ENCODE measurements at places on chromosomes 16 and 17.

DNA sequence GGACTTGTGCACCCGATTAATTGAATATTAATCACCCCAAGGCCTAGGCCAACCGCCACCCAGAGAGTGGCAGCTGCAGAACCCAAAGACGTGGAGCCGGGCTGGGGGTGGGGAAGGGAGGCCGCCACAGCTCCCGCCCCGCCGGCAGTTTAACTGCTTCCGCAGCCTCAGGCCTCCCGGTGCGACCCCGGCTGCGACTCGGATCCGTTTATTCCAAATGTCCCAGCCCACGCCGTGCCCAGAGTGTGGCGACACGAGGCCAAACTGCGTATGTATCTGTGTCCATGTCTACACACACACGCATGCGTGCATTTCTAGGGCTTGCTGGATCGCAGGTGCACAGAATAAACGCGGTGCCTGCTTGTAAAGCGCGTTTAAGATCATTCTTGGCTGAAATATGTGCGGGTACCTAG, 802 bp upstream of the TOB1 start:
- DNase-seq: peak; percentile 80

GRCh38 chr17:2852729-2853282, 56.6 kb downstream of the RAP1GAP2 start:
- no peak for DNase-seq

- no peak for DNase-seq
These were observed 8.6 kb downstream of the MAPT start for GRCh38 chr17:45902892-45903346.

DNA sequence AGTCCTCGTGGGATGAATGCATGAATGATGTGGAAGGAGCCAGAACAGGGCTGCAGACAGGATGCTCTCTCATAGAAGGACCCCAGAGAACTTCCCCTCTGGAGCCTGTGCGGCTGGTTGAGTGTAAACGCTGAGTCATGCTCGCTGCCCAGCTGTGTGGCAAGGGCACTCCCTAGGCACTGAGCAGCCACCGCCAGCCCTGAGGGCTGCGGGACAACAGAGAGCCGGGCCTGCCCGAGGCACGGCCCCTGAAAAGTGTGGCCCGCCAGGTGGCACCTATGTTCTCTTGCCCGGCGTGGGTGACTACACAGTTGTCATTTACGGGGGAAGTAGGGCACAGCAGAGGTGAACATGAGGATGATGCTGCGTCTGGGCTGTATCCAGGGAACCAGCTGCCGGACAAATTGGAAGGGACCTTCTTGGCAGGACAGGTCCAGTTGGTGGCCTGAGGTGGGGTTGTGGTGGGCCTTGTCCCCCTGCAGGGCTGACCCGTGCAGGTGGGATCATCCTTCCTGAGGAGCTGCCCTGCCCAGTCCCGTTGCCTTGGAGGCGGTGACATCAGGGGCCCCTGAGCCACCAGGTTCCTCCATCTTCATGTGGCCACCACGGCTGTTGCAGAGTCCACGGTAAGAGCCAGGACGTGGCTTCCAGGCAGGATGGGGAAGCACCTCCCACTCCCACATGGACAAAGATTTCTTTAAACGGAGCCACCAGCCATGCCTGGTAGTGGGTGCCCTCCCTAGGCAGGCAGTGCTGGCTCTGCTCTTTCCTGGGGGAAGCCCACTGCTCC, 94.8 kb upstream of the CBX4 start:
- peak; percentile 57 for DNase-seq

DNA sequence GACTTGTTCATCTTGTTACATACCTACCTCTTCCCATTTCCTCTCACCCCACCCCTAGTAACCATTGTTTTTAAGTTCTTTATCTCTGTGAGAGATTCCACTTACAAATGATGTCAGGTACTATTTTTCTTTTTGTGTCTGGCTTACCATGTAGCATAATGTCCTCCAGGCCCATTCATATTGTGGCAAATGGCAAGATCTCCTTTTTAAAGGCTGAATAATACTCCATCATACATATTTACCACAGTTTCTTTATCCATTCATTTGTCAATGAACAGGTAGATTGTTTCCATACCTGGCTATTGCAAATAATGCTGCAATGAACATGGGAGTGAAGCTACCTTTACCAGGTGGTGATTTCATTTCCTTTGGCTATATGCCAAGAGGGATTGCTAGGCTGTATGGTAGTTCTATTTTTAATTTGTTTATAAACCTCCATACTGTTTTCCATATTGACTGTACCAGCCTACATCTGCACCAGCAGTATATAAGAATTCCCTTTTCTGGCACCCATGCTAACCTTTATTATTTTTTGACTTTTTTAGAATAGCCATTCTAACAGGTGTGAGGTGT, 53.9 kb downstream of the NSRP1 start:
- no peak for DNase-seq

GRCh38 chr17:73482251-73482716, 162.0 kb downstream of the SDK2 start:
- no peak for DNase-seq

- no peak for DNase-seq
These were observed 3.3 kb upstream of the LMF1 start for GRCh38 chr16:974001-974601.

DNA sequence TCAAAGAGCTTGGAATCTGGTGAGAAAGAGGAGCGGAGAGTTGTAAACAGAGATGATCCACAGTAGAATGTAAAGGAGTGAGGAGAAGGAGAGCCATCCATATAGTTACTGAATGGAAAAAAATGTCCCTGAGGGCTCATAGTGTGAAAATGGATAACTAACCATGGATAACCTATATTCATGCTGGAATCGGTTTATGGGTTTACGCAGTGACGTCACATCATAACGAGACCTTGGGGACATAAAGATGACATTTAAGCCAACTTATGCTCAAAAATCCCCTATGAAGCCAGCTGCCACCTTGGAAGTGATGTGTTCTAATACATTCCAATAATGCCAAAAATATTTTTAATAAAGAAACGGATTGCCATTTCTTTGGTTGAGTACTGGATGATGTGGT, 22.5 kb downstream of the IRX6 start:
- no peak for DNase-seq

- DNase-seq: no peak
These were observed 5.8 kb downstream of the MPRIP start for GRCh38 chr17:17048106-17048505.

- no peak for DNase-seq
These were observed 619 bp upstream of the TMEM92 start for GRCh38 chr17:50273654-50274040.

DNA sequence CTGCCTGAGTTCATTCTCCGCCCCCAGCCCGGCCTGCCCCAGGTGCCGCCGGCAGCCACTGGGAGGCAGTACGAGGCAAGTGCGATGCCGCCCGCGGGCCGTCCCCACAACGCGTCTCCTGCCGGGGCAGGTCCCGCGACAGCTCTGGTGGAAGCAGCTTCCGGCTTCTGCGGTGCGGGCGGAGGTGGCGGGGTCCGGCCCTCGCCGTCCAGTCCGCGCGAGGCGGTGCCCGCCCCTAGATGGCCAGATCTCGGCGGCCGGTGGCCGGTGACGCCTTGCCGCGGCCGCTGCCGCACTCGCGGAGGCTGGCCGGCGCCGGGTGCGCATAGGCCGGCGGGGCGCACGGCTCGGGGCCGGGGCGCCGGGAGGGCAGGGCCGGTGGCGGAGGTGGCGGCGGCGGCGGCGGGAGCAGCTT, 1.8 kb downstream of the GJD3 start:
- DNase-seq: peak; percentile 93

- no peak for DNase-seq
These were observed 204.7 kb upstream of the GOT2 start for GRCh38 chr16:58938811-58939210.

DNA sequence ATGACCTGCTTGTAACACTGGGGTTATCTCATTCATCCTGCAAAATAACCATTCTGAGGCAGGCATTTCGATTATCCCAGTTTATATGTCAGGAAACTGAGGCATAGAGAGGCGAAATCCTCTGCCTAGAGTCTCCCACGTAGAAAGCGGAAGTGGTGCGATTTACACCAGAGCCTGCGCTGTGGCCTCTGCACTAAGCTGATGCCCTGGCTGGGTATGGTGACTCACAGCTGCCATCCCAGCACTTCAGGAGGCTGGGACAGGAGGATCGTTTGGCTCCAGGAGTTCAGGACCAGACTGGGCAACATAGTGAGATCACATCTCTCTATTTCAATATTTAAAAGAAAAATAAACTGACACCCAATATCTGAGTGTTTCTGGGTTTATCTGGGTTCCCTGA, 59.3 kb upstream of the BCO1 start:
- no peak for DNase-seq

DNA sequence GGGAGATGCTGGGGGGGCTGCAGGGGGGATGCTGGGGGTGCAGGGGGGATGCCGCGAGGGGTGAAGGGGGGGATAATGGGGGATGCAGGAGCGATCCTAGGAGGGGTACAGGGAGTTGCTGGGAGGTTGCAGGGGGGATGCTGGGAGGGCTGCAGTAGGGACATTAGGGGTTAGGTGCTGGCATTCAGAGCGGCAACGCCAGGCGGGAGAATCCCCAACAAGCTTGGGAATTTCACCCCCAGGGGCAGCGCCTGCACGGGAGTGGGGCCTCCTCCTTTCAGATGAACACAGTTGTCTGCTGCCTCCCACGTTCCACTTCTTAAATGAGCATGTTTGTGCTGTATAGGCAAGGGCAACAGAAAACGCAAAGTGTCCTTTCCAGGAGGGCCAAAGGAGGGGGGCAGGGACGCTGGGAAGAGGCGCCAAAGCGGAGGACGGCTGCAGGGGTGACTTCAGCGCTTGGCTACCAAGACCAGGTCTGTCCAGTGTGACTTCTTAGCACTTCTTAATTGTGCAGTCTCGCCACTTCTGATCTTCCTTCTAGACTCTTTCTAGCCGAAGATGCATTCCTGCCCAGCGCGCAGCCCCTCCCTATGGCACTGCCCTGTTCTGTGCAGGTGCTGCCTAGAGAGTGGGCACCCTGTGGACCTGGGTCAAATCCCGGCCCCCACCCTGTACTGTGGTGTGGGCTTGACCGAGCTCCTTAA, 2.0 kb upstream of the SLC6A4 start:
- no peak for DNase-seq

DNA sequence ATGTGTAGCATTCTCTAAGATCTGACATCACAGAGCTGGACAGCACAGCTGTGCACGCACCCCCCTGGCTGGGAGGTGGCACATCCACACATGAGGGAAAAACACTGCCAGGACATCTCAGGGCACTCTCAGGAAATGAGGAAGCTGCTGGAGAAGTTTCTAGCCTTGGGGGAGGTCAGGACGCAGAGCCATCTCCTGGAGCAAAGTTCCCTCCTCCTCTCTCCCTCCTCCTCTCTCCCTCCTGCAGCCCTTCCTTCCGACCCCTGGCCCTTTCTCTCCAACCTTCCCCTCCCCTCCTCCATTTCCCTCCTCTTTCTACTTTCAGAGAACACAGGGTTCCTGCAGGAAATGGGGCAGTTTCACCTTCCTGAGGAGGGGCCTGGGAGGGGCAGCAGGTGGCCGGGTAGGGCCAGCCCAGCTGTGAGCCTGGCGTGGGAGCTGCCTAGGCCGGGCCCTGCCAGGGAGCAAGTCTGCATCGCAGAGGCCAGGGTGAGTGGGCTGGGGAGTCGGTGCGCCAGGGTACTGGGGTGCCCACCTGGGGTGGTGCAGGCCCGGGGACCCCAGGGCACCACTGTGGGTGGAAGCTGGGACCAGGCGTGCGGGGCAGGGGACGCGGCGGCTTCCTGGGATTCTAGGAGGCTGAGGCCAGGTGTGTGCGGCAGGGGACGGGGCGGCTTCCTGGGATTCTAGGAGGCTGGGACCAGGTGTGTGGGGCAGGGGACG, at the start of gene DPEP1:
TSS of gene DPEP1 (plus strand) at position 412 of the 723 bp plus-strand sequence. CDS start 16,769 bp downstream, outside the sequence.
- DNase-seq: no peak

DNA sequence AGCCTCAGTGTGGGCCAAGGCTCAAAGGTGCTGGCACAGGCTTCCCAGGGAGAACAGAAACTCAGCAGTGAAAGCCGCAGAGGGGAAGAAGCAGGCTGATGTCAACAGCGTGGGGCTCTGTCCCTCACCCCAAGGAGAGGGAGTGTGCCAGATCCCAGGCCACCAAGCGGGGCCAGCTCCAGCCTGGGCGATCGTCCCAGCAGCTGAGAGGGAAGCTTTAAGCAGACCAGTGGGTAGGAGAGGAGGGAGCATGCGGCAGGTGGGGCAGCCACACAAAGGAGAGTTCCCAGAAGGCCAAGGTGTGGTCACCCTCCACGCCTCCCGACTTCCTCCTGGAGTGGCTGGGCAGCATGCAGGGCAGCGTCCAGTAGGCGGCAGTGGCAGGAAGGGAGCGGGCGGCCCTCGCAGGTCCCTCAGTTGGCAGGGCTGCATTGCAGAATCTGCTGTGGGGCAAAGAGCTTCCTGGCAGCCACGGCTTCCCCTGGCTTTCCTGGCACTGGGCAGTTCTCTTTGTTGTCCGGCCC, 6.0 kb downstream of the SYNGR2 start:
- no peak for DNase-seq

DNA sequence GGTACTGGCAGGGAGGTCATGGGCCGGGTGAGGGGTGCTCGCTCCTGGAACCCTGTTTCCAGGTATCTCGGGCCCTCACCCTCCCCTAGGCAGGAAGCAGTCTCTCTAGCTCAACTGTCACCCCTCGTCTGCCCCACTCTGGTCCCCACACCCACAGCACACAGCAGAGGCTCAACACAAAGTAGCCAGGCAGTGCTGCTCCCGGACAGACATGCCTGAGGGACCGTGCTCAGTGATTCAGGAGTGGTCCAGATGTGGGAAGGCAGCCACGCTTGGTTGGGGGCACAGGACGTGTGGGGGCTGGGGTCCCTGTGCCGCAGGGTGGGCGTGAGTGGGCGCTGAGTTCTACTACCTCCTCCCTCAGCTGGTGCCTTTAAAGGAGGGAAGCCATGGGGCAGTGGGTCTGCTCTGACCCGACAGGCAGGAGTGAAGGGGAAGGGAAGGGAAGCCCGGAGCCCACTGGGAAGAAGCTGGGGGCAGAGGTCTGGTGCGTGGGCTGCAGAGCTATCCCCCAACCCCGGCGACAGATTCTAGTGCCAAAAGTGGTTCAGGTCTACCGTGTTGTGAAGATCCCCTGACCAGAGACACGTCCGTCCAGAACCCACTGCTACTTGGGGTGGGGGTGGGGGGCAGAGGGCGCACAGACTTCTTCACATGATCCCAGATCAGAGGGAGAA, 11.8 kb downstream of the SLC16A3 start:
- no peak for DNase-seq

DNA sequence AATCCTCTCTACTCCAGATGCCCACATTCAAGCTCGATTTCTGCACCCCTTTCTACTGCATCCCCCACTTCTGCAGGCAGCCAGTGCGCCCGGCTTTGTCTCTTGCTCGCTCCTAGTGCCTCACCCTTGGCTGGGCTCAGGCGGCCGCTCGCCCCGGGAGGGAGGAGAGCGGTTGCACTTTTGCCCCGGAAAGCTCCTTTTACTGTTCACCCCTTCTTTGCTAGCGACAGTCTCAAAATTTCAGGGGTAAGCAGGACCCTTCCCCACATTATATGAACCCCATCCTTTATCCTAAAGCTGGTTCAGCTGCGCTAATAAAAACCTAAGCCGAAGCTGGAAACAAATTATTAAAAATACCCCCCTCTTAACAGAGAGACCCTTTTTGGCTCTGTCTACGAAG, 1.0 kb downstream of the HOXB5 start:
- DNase-seq: peak; percentile 46

GRCh38 chr16:7997966-7998365, 592.3 kb downstream of the TMEM114 start:
- no peak for DNase-seq

Measured in activated CD8-positive, alpha-beta T cell treated with anti-CD3 and anti-CD28 coated beads for 36 hours (primary cell).